Fibroblast of skin of right biceps (primary cell): ENCODE measurements at places on chromosomes 1 and 21.

DNA sequence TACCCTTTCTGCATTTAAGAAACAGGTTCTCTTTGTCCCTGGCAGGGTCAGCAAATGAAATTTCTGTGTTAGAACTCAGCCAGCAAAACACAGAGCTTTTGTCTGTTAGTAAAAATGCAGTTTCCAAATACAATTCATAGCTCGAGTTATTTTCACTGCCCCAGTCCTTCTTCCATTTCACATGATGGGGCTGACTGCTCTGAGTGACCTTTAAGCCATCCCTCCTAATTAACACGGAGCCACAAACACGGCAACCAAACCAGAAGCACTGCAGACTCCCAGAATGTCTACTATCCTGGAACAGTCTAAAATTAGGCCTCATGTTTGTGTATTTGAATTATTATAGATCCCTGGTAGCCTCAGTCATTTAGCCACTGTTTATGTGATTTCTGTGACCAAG lies 99.1 kb upstream of the RGS4 start:
- no peak for DNase-seq

- DNase-seq, result peak; percentile 56
Observed at GRCh38 chr1:168585191-168585590, 8.8 kb downstream of the XCL1 start.

DNA sequence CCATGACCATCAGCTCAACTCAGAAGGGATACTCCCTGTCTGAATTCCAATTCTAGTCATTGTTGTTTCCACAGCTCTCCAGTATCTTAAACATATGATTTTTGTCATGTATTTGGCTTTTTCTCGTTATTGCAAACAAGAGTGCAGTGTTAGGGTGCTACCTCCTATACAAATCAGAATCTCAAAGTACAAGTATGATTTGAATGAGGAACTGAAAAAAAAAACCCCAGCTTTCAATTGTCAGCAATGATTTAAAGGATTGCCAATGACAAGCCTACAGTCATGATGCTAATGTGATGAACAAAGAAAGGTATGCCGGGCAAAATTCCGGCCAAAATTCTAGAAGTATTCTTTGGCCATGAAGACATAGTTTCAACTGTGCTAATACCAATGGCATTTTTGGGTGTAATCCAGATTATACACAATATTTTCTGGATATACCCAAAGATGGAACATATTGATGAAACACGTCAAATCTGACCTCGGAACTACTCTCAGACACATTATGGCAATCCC lies 14.9 kb downstream of the TMEM35B start:
- DNase-seq, result peak; percentile 32

DNA sequence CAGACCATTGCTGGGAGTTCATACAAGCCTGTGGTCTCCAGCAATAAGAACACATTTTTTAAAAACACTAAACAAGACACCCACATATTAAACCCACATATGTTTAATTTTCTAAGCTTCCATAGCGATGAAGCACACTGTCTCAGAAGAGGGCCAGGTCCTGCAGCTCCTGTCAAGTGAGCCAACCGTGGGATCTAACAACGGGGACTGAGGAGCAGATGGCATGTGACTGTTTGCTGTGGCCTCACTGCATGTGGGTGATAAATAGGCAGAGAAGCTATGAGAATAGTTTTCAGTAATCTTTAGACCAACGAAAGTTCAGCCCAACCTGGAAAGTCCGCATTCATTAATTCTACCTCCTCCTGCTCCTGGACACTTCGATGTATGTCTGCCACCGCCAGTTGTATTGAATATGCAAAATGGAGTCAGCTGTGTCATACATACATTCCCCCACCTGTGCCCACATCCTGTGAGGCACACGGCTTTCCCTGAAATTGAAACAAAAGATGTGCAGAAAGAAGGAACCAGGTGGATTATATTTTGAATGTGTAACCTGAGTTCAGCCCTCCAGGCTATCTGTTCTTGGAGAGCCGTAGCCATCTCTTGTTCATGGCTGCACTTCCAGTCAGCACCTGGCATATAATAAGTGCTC lies 88.2 kb downstream of the MIS18A start:
- no peak for DNase-seq

DNA sequence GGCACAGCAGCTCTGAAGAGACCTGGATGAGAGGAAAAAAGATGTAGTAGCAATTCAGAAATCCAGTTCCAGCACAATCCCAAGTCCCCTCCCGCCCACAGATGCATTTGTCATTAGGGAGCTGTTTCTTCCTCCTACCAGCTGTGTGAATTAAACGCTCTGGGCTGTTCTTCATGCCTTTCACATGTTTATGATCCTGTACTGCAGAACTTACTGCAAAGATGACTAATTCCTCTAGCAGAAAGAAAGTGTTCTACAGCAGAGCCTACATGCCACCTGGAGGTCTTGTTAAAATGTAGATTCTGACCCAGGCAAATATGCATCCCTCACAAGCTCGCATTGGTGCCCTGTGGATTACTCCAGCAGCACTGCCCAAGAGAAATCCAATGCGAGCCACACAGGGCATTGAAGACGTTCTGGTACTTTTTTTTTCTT lies 6.5 kb downstream of the ENO1 start:
- DNase-seq, result no peak

GRCh38 chr1:43298055-43298454 lies 2.7 kb upstream of the TIE1 start:
- no peak for DNase-seq

DNA sequence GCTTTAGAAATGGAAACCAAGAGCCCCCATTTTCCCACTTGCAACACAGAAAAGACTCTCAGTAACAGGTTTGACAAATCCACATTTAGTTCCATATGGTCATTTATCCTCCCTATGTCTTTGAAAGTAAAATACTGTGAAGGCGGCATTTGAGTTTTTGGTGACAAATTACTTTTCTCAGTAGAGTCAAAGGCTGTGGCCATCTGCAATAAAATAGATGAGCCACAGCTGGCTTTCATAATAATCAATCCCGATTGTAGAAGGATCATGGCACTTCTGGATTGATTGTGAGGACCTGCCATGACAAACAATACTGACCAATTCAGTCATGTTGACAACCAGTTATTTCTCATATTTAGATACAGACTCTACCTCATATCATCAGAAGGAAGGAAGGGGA lies 512.0 kb upstream of the ADGRL2 start:
- DNase-seq, result no peak

- no peak for DNase-seq
Observed at GRCh38 chr1:59295618-59296017, 1.3 kb upstream of the FGGY start.
